ENCODE measurements at places on chromosomes 1 and 21.

DNA sequence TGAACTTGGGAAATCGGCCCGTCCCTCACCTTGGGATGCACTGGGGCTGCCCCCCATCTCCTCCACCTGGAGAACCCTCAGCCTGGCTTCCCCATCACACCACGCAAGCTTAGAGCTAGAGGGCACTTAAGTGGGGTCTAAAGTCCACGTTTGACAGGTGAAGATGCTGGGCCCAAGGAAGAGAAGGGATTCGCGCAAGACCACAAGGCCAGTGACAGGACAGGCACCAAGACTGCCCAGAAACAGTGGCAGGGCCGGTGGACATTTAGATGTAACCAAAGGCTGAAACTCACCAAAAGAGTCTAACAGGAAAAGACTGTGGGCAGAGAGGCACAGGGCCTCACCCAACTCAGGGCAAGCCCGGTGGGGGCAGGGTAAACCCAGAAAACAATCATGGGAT is 130.8 kb upstream of the EDN2 start:
- no peak for DNase-seq

- no peak for DNase-seq
Measured at GRCh38 chr1:212743901-212744475, 44.3 kb upstream of the BATF3 start.

DNA sequence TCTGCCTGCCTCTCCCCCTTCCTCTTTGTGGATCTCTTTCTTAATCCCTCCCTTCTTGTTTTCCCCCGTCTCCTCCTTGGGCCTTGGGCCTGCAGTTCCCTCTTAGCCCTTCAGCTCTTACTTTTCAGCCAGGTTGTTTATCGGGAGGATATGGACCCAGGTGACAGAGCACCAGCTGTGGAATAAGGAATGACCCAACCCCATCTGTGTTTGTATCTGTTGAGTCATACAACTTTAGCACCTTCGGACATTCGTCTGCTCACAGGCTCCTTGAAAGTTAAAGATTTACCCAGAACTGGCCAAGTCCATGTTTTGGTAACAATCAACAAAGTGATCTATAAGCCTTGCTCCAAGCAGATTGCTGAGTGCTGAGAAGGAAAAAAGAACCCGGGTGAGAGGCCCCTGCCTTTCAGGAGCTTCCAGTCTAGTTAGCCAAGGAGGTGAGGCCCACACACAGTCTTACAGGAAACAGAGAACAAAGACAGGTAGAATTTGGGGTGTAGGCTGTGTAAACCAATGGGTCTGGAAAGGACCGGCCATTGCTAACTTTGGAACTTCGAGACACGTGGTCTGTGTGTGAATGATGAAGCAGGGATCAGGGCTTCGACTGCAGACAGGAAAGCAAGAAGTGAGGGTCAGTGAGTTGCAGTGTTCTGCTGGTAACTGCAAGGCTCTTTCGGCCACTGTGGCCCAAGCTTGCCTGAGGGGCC is 66.7 kb upstream of the F3 start:
- DNase-seq = no peak

GRCh38 chr1:173161510-173162221 is 45.5 kb downstream of the TNFSF4 start:
- peak; percentile 23 for DNase-seq

- no peak for DNase-seq
Measured at GRCh38 chr1:65458730-65459396, 38.4 kb downstream of the LEPR start.

DNA sequence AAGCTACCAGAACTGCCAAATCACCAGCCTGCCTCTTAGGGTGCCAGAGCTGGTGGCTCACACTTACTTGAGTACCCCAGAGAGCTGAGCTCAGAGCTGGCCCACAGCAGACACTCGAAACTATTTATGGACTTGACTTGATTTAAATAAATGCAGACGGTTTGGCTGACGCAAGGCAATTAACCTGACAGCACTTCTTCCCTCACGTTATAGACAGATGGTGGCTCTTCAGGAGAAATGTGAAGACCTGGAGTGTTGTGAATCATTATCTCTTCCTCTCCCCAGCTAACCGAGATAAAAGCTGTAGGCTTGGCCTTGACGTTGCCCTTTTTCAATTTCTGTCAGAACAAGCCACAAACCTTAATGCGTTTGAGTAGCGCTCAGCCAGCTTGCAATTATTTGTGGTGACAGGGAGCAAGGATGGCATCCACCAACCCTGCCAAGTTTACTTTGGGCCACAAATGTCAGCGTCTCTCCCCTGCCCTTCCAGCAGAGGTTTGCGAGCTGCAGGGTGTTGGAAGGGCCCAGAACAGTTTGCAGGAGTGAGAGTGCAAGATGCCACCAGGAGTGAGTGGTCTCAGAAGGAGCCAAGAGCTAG is 34.0 kb upstream of the BCAR3 start:
- no peak for DNase-seq

- no peak for DNase-seq
Measured at GRCh38 chr1:114453361-114453784, 57.6 kb downstream of the TRIM33 start.

DNA sequence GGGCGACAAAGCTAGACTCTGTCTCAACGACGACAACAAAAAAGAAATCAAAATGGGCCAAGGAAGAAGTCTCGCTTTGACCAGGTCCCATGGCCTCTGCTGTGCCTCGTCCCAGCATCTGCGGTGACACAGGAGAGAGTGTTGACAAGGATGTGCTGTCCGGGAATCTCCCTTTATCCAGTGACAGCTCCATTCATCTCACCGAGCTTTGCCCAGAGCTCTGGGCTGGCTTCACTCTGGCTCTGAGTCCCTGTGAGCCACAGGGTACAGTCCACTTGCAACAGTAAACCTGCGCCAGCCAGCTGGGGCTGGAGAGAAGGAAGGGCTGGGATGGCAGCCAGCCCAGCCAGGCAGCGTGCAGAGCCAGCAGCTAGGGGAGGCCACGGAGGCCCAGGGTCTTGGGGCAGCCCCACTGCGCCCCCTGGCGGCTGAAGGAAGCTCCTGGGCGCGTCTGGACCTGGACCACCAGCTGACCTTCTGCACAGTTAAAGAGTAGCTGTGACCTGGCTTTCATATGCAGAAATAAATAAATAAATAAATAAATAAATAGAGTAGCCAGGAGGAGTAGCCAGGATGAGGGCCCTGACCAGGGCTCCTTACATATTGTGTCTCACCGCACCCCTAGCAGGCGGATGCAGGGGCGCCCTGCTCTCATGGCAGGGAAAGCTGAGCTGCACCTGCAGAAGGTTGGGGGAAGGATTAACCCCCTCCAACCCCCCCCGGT is 29.7 kb downstream of the ENO1 start:
- DNase-seq = peak; percentile 96

DNA sequence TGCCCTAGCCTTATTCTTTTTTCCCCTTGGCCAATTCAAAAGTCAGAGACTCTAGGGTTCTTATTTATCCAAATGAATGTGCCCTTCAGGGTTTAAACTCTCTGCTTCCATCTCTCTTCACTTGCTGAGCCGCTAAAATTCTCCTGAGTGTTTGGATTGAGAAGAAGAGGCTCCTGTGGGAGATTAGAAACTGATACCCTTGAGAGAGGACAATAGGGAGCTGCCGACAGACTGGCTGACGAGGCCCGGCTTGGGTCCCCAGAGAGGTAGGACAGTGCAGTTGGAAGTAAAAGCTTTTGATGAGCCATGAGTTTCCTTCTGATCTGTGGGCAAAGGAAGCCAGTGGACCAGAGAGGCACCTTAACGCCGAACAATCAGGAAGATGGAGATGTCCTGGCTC is 41.3 kb upstream of the UBE2U start:
- no peak for DNase-seq

DNA sequence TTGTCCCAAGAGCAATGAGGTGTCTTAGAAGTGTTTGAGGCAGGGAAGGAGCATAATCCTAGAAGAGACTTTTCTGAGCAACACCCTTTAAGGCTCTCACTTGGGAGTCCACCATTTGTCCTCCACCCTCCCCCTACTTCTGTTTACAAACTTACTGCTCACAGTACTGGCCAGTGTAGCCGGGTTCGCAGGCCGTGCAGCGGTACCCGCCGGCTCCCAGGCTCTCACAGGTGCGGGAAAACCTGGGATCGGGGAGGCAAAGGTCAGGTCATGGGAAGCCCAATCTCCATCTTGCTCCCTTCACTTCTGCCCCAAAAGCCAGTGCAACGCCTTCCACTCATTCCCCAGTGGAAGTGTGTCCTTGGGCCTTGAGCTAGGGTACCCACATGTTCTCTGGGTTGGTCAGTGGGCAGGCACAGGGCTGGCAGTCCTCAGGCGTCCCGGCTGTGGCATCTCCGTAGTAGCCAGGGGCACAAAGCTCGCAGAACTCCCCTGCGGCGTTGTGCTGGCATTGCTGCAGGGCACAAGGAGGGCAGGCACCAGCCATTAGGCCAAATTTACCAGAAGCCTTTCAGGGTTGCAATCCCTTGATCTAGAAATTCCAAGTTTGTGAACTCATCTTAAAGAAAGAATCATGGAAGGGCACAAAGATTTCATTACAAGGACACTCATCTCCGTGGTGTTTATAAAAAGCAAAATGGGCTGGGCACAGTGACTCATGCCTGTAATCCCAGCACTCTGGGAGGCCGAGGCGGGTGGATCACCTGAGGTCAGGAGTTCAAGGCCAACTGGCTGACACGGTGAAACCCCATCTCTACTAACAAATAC is 49.8 kb downstream of the LDLRAD2 start:
- DNase-seq = no peak

- peak; percentile 71 for DNase-seq
Measured at GRCh38 chr1:109969146-109969829, 15.3 kb upstream of the AHCYL1 start.

- DNase-seq = no peak
Measured at GRCh38 chr21:29056538-29057050, 16.9 kb downstream of the CCT8 start.

- no peak for DNase-seq
Measured at GRCh38 chr1:52633291-52633754, 355 bp downstream of the SHISAL2A start.

GRCh38 chr1:181060066-181060465 is 26.3 kb downstream of the MR1 start:
- DNase-seq = no peak

DNA sequence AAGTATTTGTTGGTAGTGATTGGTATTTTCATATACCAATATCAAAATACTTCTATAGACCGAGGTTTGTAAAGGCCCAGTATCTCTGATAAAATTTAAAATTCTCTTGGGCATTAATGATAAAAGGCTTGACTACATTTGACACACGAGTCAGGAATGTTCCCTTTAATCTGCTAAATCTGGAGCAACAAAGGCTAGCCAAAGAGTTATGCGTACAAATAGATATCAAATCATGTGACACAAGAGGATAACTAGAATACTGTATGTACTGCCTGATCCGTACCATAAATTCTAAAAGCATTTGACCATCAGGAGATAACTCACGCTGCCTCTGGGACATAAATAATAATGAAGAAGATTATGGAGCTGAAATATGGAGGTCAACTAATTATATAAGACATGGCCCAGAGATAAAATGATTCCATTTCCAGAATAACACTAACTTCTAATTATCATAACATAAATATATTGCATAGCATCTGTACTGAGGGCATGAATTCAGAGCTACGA is 64.2 kb upstream of the SH3GLB1 start:
- no peak for DNase-seq

GRCh38 chr1:205140113-205140512 is 18.3 kb upstream of the RBBP5 start:
- DNase-seq = no peak

- no peak for DNase-seq
Measured at GRCh38 chr1:232579958-232580941, 49.7 kb downstream of the SIPA1L2 start.
